ENCODE measurements at places on chromosomes 6 and 20.

- no peak for DNase-seq
Measured at GRCh38 chr6:124190256-124190655, 386.6 kb downstream of the NKAIN2 start.

- DNase-seq = no peak
Measured at GRCh38 chr20:35991142-35991771, 22.9 kb downstream of the CNBD2 start.

DNA sequence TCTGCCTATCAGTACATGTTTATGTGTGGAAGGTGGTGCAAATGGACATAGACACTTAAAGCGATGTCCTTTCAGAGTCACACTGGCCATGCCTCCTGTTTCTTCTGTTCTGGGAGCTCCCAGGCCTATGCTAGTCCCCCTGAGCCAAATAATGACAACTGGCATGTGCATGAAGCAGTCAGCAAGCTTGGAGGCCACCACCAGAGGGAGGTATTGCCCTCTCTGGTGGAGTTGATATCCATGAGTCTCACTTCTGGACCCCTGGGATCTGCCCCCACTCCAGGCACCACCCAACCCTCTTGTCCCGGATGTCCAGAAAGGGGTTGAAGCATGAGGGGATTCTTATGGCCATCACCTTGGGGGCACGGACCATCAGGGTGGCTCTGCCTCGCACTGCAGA is 172.2 kb downstream of the AIG1 start:
- DNase-seq = no peak

- DNase-seq = no peak
Measured at GRCh38 chr20:11651138-11651537, 266.6 kb upstream of the BTBD3 start.

- no peak for DNase-seq
Measured at GRCh38 chr6:96760153-96760687, 77.1 kb downstream of the GPR63 start.

GRCh38 chr6:116070101-116070500 is 9.4 kb upstream of the FRK start:
- no peak for DNase-seq

DNA sequence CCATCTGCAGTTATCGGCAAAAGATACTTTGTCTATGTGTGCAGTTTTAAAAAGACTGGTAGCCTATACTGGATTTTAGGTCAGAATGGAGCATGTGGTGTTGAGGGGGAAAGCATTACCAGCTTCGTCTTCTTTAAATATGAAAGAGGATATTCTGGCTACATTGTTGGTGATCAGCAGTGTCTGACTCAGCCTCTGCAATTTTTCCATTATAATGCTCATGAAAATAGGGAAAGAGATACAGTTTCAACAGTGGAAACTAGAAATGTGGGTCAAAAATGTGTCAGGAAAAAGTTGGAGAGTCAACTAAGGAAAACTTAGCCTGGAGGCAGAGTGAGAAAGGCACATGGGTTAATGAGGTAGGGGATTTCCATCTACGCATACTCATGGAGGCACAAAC is 45.2 kb downstream of the HDGFL1 start:
- DNase-seq = no peak

GRCh38 chr6:136566851-136567250 is 16.6 kb upstream of the MAP7 start:
- DNase-seq = no peak

- no peak for DNase-seq
Measured at GRCh38 chr6:1749041-1749440, 139.3 kb downstream of the FOXC1 start.

GRCh38 chr20:63740070-63740626 is 572 bp downstream of the SLC2A4RG start:
- DNase-seq = no peak

- DNase-seq = no peak
Measured at GRCh38 chr6:141165002-141165665, 967.6 kb upstream of the GJE1 start.

DNA sequence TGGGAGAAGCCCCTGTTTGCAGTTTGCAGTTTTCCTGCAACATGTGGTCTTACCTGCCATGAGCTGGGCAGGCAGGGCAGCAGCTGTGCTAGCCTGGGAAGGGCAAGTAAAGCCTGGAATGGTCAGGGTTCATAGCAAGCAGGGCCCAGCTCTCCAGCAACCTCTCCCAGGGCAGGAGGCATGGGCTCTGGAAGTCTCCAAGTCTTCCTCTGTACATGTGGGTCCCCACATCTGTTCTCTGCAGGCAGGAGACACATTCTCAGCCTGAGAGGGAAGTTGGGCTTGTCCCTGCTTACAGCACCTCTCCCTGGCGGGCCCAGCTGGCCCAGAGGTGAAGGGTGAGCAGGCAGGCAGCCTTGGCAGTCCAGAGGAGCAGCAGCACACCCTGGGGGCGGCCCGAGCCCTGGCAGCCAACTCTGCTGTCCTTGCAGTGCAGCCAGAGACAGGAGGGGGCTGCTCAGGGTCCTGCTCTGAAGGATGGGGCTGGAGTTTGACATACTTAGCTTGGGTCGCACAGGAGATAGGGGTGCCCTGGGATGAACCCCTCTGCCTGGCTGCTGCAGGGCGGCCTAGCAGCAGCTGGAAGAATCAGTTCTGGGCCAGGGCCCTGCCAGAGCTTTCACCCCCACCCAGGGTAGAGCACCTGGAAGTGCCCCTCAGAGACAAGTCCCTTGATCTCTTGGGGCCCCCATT is 176.0 kb downstream of the MRPL14 start:
- DNase-seq = no peak

DNA sequence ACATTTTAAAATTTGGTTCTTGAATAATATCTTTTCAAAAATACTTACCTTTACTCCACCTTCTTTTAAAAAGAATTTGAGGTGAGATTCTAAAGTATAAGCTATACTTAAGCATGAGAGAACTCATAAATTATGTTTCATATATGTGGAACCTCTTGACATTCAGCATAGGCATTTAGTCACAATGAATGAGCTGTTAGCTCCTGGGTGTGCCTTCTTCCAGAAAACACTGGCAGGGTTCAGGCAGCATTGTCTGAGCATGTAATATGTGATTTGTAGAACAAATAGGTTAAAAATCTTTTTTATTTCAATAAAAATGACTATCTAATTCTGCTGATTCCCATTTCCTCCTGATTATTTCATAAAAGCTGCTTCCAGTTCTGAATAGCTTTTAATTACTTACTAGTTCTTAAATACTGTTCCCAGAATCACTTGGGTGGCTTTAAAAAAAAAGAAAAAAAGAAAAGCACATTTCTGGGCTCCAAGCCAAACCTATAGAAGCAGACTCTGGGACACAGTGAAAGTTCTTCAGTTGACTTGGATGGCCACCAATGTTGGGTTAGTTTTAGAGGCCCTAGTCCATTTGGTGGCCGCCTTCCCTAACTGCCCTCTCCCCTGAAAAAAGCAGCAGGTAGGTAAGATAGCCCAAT is 20.2 kb downstream of the RNF8 start:
- DNase-seq = no peak

DNA sequence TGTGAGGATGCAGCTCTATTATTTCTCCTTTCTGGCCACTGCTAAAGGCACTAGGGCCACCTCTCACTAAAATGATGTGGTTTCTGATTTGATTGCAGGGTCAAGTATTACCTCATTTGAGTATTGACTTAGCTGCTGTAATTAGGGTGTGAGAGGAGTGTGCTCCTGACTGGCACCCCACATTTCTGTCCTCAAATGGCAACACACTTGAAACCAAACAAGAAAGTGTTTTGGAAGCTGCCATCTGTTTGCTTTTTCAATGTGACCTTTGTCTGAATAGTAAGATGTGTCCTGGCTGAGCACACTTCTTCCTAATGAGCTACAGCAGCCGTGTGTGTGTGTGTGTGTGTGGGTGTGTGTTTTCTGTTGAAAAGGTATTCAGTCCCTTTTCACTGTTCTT is 62.8 kb upstream of the SCP2D1 start:
- no peak for DNase-seq

DNA sequence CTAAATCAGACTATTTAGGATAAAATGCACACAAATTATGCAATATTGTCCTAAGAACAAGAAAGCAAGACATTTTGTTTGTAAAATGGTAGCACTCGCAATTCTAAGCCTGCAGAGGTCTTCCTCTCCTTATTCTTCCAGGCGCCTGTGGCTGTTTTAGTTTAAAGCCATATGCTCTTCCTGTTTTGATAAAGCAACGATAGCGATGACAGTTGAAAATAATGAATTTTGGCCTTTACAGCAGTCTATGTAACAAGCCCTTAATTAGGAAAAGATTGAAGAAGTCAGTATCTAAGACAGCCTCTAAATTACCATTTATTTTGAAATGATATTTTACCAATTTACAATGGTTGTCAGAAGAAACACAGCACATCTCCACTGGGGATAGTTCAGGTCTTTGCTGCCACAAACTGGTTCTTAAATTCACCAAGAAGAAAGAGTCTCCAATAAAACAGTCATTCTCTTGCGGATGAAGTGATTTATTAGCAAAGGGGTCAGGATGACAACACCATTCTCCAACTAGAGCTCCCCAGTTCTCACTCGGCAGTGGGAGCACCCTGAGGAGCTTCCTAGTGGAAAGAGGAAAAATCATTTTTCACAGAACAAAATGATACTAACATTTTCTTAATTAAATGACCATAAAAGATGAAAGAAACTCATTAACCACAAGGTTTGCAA is 21.4 kb downstream of the UBE3D start:
- DNase-seq = no peak

- no peak for DNase-seq
Measured at GRCh38 chr20:63351811-63352591, 9.1 kb downstream of the CHRNA4 start.

DNA sequence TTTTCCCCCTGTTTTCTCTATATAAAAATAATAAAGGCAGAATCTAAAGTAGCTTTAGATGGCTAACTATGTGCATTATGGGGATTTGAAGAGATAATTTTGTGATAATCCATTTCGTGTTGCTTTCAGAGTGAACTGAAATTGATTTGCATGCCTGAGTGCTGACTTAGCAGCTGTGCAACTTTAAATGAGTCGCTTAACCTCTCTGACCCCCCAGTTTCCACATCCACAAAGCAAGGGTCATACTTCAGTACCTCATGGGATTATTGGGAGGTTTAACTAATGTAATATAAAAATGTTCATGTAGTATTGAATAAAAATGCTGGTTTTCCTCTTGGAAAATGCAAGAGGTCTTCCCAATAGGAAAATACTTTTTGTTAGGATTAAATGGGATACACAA is 63.8 kb upstream of the FABP7 start:
- no peak for DNase-seq

DNA sequence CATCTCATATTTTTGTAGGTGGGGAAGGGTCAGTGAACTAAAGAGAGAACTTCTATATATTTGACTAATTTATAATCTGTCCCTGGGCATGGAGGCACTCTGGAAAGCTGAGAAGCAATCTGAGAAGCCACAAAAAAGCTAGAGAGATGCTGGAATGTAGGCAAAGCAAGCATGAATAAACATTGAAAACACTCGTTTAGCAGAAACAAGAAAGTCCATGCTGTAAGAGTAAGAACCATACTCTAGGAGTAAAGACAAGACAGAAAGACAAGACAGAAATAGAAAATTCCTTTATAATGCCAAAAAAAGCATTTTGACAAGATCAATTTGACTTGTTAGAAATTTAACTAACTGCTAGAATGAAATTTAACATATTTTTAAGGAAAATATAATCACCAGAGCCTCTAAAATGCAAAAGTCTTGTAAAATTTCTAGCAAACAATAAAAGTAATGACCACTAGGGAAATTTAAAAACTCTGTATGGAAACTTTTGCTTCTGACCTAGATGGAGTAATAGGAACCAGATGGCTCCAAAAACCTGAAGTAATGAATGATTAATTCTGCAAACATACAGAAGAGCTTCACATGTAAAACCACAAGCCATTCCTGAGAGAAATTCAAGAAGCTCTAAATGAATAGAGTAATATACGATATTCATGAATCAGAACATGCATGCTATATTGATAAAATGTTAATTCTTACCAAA is 625.7 kb upstream of the PTCHD4 start:
- no peak for DNase-seq

DNA sequence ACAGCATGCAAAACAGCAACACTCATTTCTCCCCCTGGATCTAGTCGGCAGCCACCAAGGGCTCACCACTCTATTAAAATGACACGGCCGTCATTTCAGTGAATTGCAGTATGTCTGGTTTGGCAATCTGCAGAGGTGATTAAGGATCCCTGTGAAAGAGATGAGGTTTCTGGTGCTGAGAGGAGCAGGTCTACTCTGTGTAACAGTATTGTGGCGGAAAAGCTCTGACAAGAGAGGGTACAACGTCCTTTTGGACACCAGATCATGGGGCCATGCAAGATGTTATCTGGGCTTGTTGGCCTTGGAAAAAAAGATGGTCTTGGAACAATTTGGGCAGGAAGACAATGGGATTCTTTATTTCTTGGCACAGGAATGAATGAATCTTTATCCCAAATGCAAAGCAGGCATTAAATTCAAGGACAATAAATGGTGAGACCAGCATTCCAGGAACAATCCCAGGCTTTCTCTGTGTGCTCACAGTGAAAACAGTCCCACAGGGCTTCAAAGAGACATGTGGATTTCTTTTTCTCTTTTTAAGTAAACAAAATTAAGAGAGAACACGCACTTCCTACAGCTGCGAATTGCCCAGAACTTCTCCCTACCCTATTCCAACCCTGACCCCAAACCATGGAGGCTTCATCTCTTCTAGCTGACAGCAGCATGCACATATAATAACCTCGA is 33.7 kb upstream of the ADGRF1 start:
- DNase-seq = no peak

DNA sequence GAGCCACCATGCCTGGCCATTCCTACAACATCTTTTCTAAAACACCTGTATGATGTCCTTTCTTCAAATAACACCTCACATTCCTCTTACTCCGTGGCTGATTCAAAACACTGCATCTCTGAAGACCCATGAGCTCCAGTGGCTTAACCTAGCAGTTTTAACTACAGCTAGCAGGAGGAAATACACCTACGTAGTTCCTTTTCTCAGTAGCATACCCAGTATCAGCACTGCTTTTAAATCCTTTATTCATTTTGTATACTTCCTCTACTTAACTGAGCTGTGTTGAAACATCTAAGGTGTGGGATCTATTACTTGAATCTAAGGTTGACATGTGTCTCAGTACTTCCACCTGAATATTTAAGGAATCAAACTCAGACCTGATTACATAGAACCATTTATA is 113.6 kb upstream of the CCDC28A start:
- DNase-seq = no peak

DNA sequence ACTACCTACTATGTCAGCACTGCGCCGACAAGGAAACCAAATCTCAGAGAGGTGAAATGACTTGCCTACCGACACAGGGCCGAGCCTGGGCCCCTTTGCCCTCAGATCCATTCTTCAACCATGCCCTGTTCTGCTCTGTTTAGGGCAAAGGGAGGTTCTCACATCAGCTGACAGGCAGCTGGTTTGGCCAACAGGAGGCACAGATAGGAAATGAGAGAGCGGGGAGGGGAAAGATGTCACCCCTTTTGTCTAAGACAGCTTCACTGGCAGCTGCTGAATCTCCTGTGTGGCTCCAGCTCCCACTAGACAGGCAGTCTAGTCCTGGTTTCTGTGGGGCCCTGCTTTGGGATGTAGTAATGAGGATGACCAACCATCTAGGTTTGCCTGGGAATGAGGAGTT is 158.7 kb downstream of the TMEM200A start:
- DNase-seq = no peak

DNA sequence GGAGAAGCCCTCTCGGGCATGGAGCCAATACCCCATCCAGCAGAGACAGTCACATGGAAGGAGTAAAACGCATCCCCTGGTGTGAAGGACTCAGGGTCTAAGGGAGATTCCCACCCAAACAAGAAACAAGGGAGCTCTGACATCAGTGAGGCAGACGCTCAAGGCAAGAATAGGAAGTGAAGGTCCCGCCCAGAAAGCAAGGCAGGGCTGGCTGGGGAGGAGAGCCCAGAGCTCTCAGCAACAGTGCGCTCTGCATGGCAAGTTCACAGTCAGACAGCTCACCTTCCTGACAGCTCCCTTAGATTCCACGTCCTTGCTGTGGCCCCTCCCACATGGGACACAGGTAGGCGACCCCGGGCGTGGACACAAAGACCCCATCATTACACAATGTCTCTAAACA is 85.6 kb downstream of the TTLL2 start:
- DNase-seq = no peak
